Central memory CD4-positive, alpha-beta T cell (primary cell): ENCODE measurements at places on chromosomes 6 and 20.

- no peak for DNase-seq
Measured at GRCh38 chr6:159904497-159904911, 13.7 kb downstream of the MAS1 start.

- DNase-seq, result no peak
Measured at GRCh38 chr6:79152269-79152737, 74.2 kb upstream of the PHIP start.

GRCh38 chr6:122710908-122711635 lies 68.4 kb upstream of the FABP7 start:
- DNase-seq, result no peak

DNA sequence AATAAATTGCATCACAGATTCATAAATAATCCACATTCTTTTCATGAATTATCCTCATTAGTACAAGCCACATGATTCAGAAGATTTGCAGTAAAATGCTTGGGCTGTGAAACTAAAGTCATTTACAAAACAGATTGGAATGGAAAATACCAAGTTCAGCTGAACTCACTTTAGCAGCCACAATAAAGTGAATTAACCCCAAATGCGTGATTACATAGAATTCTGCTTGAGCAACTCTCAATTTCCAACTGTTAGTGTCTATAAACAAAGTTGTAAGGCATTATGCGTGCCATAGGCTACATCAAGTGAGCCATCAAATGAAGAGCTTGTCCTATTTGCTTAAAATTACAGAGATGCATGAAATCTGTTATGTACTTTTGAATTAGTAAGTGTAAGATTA lies 60.4 kb upstream of the GFRAL start:
- no peak for DNase-seq

GRCh38 chr6:53612651-53613050 lies 52.9 kb downstream of the KLHL31 start:
- no peak for DNase-seq

GRCh38 chr6:40552941-40553340 lies 34.2 kb downstream of the LRFN2 start:
- DNase-seq, result no peak

GRCh38 chr20:5222919-5223634 lies 93.7 kb downstream of the PROKR2 start:
- DNase-seq, result peak; percentile 28

- no peak for DNase-seq
Measured at GRCh38 chr20:35595456-35595855, 20.2 kb upstream of the SPAG4 start.

DNA sequence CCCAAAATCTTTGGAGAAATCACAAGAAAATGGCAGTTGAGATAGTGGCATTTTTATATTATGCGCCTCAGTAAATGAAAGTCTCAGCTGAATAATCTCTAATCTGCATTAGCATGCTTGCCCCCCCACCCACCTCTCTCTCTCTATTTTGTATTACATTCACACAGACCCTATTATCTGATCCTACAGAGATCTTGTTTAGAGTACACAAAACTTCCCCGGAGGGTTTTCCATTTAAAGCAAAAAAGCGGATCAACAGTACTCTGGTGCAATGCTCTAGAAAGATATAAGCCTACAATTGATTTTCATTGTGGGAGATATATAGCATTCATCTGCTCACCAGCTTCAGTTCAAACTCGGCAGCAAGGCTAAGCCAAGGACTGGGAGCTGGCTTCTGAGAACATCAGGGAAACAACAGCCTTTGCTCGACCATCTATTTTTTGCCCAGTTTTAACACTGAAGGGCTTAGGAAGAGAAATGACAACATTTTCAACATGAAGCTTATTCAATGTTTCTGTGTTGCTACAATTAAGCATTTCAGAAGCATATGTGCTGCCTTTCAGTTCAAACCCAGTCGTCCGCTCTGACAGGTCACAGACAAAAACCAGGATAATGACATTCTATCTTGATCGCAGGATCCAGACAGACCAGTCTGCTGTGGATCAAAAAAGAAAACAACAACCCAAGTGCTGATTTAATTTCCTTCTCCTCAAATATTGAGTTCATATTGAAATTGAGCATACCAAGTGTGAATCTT lies 137.6 kb upstream of the ATXN1 start:
- no peak for DNase-seq

DNA sequence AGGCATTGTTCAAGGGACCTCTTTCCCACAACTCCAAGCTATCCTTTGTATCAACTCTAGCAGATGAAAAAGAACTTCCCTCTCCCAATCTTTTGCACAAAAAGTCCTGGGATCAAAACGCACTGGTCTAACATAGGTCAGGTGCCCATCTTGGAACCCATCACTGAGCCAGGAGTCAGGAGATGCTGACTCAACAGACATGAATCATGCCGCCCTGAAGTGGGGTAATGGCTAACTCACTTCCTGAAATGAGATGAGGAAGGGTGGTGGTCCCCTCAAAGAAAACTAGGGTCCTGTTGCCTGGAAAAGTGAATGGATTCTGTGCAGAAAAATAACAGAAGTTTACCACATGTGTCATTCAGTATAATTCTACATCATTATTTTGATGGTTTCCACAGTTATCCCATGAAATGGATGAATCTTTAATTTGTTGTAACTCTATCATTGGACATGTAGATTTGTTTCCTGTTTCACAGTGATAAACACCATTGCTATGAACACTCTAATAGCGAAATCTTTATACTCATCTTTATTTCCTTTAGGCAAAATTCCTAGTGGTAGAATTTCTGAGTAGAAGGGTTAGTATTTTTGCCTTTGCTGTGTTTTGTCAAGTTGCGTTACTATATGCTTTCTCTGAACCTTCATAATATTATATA lies 151.3 kb downstream of the SLC16A10 start:
- no peak for DNase-seq

GRCh38 chr20:57879779-57880570 lies 170.2 kb upstream of the PMEPA1 start:
- no peak for DNase-seq

DNA sequence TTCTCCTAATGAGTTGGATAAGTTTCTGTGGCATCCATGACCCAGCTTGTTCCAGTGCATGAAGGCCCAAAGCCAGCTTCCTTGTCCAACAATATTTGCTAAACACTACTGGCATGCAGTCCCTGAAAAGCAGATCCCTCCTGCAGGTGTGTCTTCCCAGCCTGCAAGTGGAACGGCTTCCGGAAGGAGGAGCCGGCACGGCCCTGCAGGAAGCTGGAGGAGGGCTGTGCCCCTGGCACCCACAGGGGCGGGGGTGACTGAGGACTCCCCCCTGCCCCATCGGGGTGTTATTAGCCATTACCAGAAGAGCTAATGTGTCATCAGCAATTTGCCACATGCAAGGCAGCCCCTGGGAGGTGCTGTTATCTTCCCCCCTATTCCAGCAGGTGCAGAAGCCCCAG lies 27.4 kb downstream of the NPEPL1 start:
- no peak for DNase-seq

GRCh38 chr6:143522039-143522600 lies 10.6 kb upstream of the FUCA2 start:
- DNase-seq, result no peak

GRCh38 chr6:128252341-128253176 lies 267.8 kb downstream of the PTPRK start:
- DNase-seq, result no peak

GRCh38 chr6:113394729-113395128 lies 462.4 kb upstream of the MARCKS start:
- no peak for DNase-seq

- no peak for DNase-seq
Measured at GRCh38 chr6:137919837-137920730, 53.0 kb downstream of the TNFAIP3 start.

DNA sequence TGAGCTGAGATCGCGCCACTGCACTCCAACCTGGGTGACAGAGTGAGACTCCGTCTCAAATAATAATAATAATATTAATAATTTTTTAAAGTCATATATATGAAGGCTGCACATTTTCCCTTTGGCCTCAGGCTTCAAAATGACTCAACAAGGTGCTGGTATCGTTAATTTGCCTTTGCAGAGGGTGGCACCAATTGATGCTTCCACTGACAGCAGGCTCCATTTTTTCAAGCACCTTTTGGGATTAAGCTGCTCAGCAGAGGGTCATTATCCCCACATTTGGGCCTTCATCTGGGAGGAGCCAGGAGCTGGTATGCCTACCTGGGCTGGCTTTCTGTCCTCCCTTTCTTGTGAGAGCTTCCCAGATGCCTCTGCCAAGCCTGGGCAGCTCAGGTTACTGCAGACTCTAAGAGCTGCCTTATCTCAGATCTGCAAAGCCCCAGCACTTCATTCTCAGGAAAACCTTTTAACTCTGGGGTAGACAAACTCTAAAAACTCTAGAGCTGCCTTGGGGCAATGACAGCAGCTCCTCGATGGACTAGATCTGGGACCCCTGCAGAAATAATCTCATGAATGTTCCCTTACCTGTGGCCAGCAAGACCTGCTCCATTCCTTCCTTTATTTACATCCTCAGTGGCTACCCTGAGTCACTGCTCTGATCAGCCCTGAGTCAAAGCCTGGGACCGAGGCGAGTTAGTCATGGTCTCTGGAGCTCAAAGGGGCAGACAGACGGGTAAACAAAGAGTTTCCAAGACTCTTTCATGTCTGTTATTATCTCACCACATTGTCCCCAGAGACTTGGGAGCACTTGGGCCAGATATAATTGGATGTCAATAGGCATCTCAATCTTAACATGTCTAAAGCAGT lies 80.0 kb upstream of the EYA2 start:
- DNase-seq, result no peak

- DNase-seq, result no peak
Measured at GRCh38 chr20:49894073-49894470, 21.3 kb downstream of the SPATA2 start.

GRCh38 chr6:7906741-7907140 lies 3.8 kb downstream of the TXNDC5 start:
- DNase-seq, result no peak

DNA sequence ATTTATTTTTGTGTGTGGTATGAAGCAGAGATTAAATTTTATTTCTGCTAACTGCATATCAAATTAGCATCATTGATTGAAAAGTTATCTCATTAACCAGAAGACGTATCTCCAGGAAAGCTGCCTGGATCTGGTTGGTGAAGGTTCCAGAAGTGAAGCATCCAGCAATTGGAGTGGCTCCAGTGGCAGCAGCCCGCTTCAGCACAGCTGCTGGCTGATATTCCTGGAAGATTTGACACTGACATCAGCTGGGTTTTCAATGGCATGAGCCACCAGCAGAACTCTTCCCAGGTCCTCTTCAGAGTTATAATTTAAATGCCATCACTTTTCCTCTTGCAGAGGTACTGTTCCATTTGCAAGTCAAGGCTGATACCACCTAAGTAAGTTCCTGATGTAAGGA lies 363.5 kb downstream of the BCKDHB start:
- no peak for DNase-seq

GRCh38 chr20:58416835-58417234 lies 27.8 kb downstream of the VAPB start:
- DNase-seq, result peak; percentile 14

DNA sequence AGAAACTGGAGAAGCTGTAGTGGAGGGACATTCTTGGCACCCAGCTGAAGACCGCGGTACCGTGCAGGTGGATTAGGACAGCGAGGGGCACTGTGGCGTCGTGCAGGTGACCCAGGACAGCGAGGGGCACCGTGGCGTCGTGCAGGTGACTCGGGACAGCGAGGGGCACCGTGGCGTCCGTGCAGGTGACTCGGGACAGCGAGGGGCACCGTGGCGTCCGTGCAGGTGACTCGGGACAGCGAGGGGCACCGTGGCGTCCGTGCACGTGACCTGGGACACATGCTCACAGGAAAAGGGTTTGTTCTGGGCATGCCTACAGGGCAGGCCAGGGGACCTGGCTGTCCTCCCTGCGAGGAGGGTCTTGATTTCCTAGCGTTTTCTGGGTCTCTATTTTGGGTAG lies 29.2 kb upstream of the SMOC2 start:
- DNase-seq, result no peak

- DNase-seq, result no peak
Measured at GRCh38 chr6:105177556-105177955, 2.3 kb downstream of the POPDC3 start.

DNA sequence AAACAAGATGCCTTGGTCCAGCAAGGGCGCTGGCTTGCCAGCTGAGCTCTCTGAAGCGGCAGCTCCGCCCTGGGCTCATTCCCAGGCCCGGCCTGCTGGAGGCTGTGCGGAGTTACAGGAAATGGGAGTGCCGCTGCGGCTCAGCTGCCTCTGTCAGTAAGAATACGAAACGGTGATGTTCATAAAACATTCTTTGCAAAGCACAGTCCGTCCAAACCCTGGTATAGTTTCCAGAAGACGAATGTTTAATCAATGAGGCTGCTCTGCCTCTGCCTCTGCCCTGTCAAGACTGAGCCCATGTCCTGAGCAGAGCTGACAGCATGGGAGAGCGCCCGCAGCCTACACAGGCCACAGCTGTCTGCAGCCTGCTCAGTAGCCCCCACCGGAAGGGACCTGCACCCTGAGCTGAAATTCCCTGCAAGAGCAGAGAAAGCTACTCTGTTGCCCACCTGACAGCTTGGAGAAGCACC lies 153.3 kb upstream of the SNX9 start:
- DNase-seq, result no peak

GRCh38 chr6:45132658-45133294 lies 195.4 kb upstream of the RUNX2 start:
- no peak for DNase-seq

DNA sequence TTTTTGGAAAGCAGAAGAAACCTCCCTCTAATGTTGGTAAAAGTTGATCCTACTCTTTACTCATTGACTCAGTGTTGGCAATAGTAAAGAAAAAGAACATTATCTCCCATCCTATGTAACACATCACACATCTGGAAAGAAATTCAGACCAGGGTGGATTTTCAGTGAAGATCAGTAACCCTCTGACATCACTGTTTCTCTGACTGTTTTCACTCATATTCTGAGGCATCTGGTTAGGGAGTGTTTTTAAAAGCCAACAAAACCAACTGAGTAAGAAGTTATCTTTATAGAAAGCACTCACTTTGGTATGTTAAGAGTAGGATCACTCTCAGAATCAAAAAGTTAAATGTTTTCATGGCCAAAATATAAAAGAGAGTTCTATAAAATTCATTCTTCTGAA lies 143.6 kb downstream of the DST start:
- no peak for DNase-seq

DNA sequence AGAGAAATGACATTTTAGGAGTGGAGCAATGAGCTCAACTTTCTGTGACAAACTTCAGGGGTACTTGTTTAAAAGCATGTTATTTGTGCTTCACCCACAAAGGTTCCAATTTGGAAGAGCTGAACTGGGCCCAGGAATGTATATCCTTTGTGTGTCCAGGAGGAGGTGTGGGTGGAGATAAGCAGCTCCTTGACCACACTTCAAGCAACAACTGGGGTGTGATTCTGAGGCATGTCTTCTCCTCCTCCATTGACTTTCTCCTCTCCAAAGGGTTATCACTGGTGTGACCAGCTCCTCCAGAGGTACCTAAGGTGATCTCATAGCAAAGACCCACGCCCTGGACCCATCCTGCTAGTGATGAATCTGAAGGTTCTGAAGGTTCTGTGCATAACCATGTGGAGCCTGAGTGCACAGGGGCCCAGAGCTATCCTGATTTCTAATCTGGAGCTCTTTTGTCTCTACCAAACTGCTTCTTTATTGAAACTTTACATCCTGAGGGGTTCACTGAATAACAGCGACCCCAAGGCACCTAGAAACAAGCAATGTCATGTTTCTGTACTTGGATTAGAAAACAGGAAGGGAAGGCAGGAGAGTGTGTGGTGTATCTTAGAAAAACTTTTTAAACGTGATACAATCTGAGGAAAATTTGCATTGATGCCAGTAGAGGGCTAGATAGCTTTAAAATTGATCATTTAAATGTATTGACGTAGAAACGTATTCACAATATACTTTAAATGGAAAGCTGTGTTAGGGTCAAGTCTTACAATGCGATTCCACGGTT lies 60.9 kb upstream of the CD93 start:
- DNase-seq, result no peak
